ENCODE measurements at places on chromosomes 4 and X. TPM values are rescaled to one million over a fixed set of nuclear protein-coding genes. Genes with fewer than 3 reads are reported as not detected.

The CPLX1 gene
- total RNA-seq = 23.8 TPM

The TLR10 gene
- total RNA-seq = 0.11 TPM

The FABP2 gene
- not detected for total RNA-seq

The MMRN1 gene
- total RNA-seq = 2.4 TPM

The MAMLD1 gene
- 5.8 TPM for total RNA-seq

The TACR3 gene
- total RNA-seq = not detected

The RS1 gene
- not detected for total RNA-seq

The KDR gene
- total RNA-seq = 36.2 TPM

The IDH3G gene
- 87.2 TPM for total RNA-seq

The AWAT2 gene
- total RNA-seq = not detected

The CFAP299 gene
- not detected for total RNA-seq

The FAM47E gene
- 4.9 TPM for total RNA-seq

The SLC34A2 gene
- total RNA-seq = not detected

The PCSK1N gene
- total RNA-seq = 7.4 TPM

The ARSD gene
- total RNA-seq = 17.9 TPM

The TSC22D3 gene
- total RNA-seq = 321 TPM

The ETDB gene
- not detected for total RNA-seq

The TKTL2 gene
- not detected for total RNA-seq

The ASB12 gene
- total RNA-seq = not detected

The SPANXC gene
- total RNA-seq = not detected

The SLC10A7 gene
- 4.8 TPM for total RNA-seq

The CPXCR1 gene
- not detected for total RNA-seq

The NPY2R gene
- total RNA-seq = not detected

The LPAR4 gene
- not detected for total RNA-seq

The FAM184B gene
- not detected for total RNA-seq

The CT45A3 gene
- not detected for total RNA-seq

The SOX3 gene
- 0.22 TPM for total RNA-seq

The BGN gene
- 311 TPM for total RNA-seq

The NALF2 gene
- total RNA-seq = 1.0 TPM

The ATP7A gene
- 7.7 TPM for total RNA-seq

The BTC gene
- total RNA-seq = 0.71 TPM

The TLR8 gene
- total RNA-seq = 1.8 TPM

The SLC10A4 gene
- total RNA-seq = not detected

The MTMR8 gene
- 3.2 TPM for total RNA-seq

The OPRPN gene
- not detected for total RNA-seq

The ADH1B gene
- 615 TPM for total RNA-seq

The RIBC1 gene
- total RNA-seq = 6.6 TPM

The SSX2 gene
- total RNA-seq = not detected

The ANXA3 gene
- 6.0 TPM for total RNA-seq

The ANOS1 gene
- 2.2 TPM for total RNA-seq

The GATB gene
- 33.2 TPM for total RNA-seq

The MPP1 gene
- total RNA-seq = 47.3 TPM

The MAGEE1 gene
- 0.50 TPM for total RNA-seq

The ADRA2C gene
- total RNA-seq = 2.3 TPM

The ERAS gene
- total RNA-seq = not detected

The RHOXF2B gene
- not detected for total RNA-seq

The HSFX3 gene
- not detected for total RNA-seq

The ZBTB33 gene
- 9.9 TPM for total RNA-seq

The ADH1C gene
- total RNA-seq = 2.3 TPM
